ENCODE measurements at places on chromosomes 2 and 18.
A peak's percentile ranks its signal among the peaks of the same experiment; 100 is the strongest.

DNA sequence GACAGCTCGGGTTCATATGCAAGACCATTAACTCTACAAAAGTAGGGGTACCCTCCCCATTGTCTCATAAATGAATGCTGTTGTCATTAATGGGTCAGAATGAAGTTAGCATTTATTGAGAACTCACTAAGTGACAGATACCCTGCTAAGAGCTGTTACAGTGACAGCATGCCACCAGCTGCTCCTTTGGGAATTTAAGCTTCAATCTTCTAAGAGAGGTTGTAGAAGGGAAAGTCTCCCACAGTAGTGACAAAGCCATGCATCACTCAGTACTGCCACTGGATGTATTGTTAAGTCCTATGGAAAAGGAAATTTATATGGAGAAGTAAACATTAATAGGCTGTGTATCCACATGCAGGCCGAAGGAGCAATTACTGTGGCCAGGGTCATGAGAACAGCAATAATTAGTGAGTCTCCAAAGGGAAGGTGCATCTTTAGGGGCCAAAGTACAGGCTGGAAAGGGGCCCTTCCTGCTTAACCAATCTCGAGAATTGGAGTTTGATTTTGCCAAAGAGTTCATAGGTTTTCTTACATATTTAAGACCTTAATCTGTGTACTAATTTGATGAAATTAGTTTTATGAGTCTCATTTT lies 64.5 kb upstream of the FAM124B start:
- DNase-seq, result no peak

DNA sequence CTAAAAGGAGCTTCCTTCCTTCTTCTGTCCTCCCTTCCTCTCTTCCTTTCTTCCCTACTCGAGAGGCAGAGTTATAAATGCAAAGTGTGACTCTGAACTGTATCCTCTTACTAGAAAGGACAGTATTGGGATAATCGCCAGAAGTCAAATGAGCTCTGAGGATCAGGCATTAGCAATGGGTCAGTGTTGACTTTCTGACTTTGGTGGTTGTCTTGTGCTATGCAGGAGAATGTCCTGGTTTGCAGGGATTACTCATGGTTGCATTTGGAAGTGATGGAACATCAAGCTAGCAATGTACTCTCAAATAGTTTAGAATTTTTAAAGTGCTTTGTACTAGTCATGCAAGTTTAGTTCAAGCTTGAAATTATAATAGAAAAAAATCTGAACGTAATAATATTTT lies 115.6 kb downstream of the TXNL1 start:
- DNase-seq, result no peak

DNA sequence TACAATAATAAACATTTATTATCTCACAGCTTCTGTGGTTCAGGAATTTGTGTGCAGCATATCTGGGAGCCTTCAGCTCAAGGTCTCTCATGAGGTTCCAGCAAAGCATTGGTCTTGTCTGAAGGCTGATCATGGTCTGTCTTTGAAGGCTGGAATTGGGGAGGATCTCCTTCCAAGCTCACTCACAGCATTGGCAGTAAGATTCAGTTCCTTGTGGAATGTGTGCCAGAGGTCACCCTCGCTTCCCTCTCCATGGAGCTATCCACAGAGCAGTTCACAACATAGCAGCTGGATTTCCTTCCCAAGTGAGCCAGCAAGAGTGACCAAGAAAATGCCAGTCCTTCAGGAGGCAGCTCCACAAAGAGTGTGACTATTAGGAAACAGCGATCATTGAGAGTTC lies 202.2 kb upstream of the ST6GAL2 start:
- no peak for DNase-seq

- no peak for DNase-seq
Measured at GRCh38 chr2:58920001-58920400, 678.9 kb upstream of the FANCL start.

DNA sequence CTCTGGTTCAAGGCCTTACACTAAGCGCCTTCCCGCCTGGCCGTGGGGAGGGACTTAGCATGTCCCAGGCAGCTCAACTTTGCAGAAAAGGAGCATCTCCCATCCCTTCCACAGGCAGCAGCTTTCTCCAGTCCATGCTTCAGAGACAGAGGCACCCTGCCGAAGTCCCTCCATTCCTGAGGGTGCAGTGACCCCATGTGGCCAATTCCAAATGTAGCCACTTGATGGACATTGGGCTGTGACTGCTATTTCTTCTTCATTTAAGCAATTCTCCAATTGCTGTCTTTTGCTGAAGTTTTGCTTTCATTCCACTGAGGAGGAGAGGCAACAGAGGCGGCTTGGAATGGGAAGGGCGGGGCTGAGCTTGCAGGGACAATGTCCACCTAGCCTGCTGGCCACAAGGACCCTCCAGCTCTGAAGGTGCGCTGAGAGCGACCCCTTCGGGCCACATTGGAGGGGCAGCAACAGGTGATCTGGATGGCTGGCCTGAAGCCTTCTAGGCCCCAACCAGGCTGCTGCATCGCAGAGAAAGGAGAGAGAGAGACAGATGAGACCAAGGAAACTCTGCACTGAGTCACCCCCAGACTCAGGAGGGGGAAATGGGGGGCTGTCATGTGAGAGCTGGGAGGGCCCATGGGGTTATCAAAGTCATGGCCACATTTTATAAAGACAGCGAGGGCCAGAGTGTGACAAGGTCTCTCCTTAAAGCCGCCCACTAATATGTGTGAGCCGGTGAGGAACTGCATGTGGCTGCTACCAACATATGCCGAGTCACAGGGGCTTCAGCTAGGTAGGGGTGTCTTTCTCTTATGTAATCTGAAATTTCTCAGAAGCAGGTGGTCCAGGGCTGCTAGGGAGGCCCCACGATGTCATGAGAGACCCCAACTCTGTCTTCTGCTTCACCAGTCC lies 61.3 kb downstream of the LONRF2 start:
- no peak for DNase-seq

GRCh38 chr2:169012812-169013627 lies 18.1 kb downstream of the ABCB11 start:
- DNase-seq, result no peak

GRCh38 chr2:229714080-229714735 lies at the start of gene DNER:
DNER (minus strand) TSS chr2:229714555; CDS start chr2:229714423, 132 bp downstream.
- DNase-seq, result peak; percentile 20

DNA sequence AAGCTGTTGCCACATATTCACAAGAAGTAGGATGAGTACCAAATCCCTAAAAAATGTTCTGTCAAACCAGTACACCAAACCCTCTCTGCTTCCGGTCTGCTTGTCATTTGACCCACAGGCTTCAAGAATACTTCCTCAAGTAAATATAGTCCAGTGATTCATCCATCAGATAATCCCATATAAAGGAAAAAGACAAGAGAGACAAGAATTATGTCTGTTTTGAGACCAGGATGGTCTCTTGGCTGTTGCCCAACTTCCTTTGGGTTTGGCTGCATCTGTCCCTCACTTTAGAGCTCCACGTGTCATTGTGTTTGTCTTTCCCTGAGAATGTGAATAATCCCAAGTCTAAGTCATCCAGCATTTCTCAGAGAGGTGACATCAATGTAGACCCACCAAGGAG lies 91.5 kb upstream of the NRP2 start:
- no peak for DNase-seq

- no peak for DNase-seq
Measured at GRCh38 chr2:160157861-160158829, 41.9 kb downstream of the ITGB6 start.

GRCh38 chr18:6021306-6022073 lies 126.2 kb upstream of the TMEM200C start:
- DNase-seq, result no peak

GRCh38 chr2:176390276-176391147 lies 121.3 kb downstream of the MTX2 start:
- no peak for DNase-seq

- no peak for DNase-seq
Measured at GRCh38 chr2:65027616-65028244, 28.5 kb upstream of the CEP68 start.

DNA sequence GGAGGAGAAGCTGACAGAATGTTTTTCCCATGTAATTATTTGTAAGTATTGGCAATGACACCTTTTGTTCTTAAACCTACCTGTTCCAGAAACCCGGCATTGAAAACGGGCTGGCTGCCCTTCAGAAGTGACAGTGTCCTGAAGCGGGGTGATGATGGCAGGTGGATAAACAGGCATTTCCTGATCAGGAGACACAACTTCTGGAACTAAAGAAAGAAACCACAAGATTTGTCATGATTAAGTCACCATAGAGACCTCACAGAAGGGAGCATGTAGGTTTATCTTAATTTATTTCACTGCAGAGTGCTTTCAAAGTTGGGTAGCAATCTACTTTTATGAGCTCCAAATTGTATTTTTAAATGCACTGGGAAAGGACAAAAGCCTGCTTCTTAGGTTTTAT lies 43.1 kb downstream of the TTN start:
- DNase-seq, result no peak

GRCh38 chr2:201797175-201797840 lies 9.0 kb upstream of the CDK15 start:
- DNase-seq, result no peak

DNA sequence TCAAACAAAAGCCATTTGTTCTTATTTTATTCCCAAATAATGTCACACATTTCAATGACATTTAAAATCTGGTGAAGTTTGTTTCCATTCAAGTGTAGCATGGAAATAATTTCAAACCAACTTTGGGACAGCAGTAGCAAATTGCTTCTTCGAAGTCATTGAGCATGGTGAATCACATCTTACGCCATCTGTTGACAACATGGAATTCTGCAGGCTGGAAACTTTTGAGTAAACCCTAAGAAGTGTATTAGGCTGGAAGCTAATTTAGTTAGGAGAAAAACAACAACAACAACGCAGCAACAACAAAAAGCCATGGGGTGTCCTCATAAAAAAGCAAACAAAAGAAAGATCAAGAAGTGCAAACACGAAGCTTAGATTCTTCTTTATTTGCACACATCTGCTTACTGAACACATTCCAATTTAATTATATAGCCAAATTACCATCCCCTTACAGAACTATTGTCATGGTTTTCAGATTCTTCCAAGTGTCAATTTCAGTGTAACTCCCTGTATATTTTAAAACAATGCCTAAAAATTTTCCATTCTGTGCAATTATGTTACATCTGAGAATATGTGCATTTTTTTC lies 659.0 kb upstream of the CDH7 start:
- no peak for DNase-seq

DNA sequence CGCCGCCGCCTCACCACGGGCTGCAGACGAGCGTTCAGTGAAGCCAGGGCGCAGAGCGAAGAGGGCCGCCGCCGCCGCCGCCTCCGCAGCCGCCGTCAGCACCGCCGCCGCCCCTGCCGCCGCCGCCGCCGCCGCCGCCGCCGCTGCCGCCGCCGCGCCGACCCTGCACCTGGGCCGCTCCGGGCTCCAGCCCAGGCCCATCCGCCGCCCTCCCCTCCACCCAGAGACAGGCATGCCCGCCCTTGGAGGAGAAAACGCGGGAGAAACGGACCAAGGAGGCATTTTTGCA lies 3.0 kb downstream of the POU3F3 start:
- DNase-seq, result no peak

GRCh38 chr2:51619961-51620360 lies 588.0 kb upstream of the NRXN1 start:
- no peak for DNase-seq

- no peak for DNase-seq
Measured at GRCh38 chr2:16138811-16139662, 198.7 kb downstream of the MYCN start.

DNA sequence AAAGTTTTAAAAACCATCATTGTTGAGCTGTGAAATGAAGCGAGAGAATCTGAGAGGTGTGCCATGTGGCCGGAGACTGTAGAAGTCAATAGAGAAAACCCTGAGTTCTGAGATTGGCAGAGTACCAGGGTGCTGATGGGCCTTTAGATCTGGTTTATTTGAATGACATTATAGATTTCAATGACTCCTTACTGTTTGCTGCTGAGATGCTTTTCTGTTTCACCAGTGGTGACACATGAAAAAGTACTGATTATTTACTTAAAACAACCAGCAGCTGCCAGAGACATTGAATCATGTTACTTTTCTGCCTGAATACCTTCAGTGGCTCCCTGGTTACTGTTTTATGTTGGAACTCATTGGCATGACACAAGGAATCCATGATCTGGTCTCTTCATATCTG lies 602.7 kb upstream of the ZNF804A start:
- no peak for DNase-seq

GRCh38 chr2:85158559-85159273 lies 25.5 kb downstream of the TCF7L1 start:
- DNase-seq, result no peak

GRCh38 chr2:86744152-86744551 lies 24.1 kb downstream of the RMND5A start:
- no peak for DNase-seq

GRCh38 chr2:63124218-63124617 lies 73.6 kb downstream of the OTX1 start:
- no peak for DNase-seq

- no peak for DNase-seq
Measured at GRCh38 chr2:144516411-144516980, 3.4 kb downstream of the ZEB2 start.

- DNase-seq, result no peak
Measured at GRCh38 chr2:170503971-170504809, 210.9 kb upstream of the SP5 start.

DNA sequence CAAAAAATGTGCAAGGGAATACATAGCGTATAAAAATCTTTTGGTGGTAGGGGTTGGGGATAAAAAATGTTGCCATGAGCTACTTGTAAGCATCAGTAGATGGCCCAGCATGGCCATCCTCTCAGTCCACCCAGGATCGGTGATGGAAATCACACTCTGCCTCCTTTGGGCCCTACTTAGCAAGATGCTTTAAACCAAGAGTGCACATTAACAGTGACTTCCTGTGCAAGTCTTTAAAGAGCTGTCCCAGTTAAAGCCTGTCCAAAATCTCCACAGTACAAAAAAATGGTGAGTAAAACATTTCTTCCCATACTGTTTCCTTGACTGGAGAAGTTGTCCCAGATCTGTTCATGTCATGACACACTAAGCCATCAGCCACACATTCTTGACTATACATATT lies 18.0 kb downstream of the ANKRD44 start:
- DNase-seq, result no peak

GRCh38 chr2:180184506-180184905 lies 177.4 kb upstream of the CWC22 start:
- no peak for DNase-seq

GRCh38 chr2:20353241-20353992 lies 2.8 kb upstream of the PUM2 start:
- DNase-seq, result no peak

All from activated naive CD4-positive, alpha-beta T cell (primary cell).